ENCODE measurements at places on chromosomes 1 and 21.
A peak's percentile ranks its signal among the peaks of the same experiment; 100 is the strongest.

GRCh38 chr1:104266612-104267011 lies 516.9 kb downstream of the AMY1C start:
- no peak for DNase-seq

DNA sequence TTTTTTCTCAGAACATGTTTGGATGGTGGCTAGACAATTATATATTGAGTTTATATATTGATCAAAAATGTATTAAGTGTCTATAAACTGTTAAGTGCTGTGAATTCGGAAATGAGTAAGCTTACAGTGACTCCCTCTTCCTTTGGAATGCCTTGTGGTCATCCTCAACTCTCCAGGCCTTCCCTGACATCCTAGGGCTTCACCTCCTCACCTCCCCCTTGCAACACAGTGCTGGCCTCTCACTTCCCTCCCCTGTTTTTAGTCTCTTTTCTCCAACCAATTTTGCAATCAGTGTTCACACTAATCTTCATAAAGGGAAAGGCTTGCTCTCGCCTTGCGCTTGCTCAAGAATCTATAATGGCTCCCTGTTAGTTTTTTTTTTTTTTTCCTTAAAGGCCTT lies 95.1 kb upstream of the C1orf21 start:
- no peak for DNase-seq

GRCh38 chr1:90986953-90987352 lies 34.9 kb downstream of the ZNF644 start:
- DNase-seq, result no peak

DNA sequence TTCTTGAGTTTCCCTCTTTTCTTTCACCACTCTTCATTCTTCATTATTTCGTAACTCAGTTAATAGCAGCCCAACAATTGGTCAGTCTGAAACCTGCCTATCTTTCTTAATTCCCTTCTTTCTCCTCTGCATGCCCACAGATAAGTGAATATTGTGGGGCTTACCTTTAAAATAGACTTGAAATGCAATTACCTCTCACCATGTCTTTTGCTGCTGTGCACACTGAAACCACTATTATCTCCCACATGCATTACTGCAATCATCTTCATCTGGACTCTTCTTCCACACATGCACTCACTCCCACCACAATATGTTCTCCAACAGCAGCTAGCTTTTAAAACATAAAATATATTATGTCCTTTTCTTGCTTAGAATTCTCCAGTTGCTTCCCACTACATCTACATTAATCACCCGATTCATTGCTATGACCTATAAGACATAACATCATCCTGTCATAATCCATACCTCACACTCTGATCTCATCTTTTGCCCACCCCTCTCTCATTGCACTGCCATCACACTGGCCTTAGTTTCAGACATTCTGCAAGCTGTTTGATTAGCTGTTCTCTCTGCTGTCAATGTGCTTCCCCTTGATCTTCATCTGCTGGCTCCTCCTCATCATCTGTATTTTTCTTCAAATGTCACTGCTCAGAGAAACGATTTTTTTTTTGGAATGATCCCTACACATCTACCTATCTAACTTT lies 304.8 kb downstream of the PTPRC start:
- DNase-seq, result no peak

GRCh38 chr21:32307706-32308105 lies 9.1 kb downstream of the MRAP start:
- no peak for DNase-seq

DNA sequence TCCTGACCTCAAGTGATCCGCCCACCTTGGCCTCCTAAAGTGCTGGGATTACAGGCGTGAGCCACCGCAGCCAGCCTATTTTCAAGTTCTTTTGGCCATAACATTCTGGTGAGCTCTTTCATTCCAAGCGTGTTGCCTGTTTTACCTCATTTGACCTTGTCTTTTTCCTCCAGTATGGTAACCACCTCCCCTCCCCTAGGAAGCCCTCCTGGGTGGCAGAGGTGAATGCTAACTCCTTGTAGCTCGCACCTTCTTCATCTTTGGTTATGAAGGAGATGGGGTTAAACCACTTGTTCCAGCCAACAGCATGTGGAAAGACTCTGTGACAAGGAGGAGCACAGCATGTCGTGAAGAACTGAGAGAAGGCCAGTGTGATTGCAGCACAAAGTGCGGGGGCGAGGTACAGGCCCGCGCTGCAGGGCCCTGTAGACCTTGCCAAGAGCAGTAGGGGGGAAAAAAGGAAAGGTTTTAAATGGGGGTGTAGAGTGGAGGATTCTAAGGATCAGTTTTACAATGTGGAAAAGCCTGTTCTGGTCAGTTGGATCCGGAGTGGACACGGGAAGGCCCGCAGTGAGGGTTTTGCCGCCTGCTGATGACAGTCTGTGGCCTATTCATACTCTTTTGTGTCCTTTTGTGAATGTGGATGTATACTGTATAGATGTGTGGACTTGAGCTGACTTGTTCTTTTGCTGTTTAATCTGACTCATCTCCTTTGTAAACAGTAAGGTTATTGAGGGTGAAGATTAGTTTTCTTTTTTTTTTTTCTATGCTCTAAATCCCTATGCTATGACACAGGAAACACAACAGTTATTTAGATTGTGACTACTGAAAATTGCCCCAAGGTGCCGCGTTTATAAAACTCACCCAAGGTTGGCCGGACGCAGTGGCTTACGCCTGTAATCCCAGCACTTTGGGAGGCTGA lies 7.5 kb upstream of the ZNF436 start:
- no peak for DNase-seq

DNA sequence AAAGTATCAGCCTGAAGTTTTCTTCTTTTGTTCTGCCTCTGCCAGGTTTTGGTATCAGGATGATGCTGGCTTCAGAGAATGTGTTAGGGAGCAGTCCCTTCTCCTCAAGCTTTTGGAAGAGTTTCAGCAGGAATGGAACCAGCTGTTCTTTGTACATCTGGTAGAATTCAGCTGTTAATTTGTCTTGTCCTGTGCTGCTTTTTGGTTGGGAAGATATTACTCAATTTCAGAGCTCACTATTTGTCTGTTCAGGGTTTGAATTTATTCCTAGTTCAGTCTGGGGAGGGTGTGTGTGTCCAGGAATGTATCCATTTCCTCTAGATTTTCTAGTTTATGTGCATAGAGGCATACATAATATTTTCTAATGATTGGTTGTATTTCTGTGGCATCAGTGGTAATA lies 12.8 kb downstream of the ZNF678 start:
- DNase-seq, result no peak

- no peak for DNase-seq
Measured at GRCh38 chr1:5998906-5999301, 6.7 kb upstream of the NPHP4 start.

DNA sequence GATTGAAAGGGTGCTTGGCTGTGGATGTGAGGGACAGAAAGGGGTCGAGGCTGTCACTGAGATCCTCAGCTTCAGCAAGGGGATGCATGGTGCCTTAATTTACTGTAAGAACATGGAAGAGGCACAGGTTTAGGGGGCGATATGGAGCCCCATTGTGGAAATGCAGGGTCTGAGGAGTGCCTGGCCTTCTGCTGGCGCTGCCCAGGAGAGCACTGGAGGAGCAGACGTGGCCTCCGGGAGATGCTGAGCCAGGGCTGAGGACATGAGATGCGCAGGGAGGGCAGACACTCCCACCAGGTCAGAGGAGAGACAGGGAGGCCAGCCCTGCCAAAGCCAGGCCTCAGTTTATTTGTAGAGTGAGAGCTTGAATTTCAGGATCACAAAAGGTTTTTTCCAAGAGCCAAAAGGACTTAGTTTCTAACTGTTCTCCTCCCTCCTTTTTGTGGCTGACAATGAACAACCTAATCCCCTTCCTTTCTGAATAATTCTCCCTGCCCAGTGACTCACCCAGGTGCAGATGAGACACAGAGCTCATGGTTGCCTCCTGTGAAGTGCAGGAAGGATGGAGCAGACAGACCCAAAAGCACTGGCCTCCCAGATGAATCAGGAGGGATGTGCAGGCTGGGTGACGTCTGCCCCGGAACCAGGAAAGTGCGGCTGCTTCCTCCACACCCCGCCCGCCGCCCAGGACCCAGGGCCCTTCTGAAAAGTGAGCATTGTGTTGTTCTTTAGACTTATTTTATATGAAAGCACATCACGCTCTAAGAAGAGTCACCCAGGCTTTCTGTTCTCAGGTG lies 73.0 kb upstream of the TMPRSS2 start:
- no peak for DNase-seq

- DNase-seq, result no peak
Measured at GRCh38 chr1:101592845-101593244, 356.0 kb downstream of the S1PR1 start.

GRCh38 chr1:219537223-219537631 lies 75.7 kb downstream of the ZC3H11B start:
- no peak for DNase-seq

- DNase-seq, result no peak
Measured at GRCh38 chr21:44047996-44048560, 36.0 kb downstream of the TRAPPC10 start.

- DNase-seq, result no peak
Measured at GRCh38 chr1:200415789-200416593, 6.2 kb upstream of the ZNF281 start.

DNA sequence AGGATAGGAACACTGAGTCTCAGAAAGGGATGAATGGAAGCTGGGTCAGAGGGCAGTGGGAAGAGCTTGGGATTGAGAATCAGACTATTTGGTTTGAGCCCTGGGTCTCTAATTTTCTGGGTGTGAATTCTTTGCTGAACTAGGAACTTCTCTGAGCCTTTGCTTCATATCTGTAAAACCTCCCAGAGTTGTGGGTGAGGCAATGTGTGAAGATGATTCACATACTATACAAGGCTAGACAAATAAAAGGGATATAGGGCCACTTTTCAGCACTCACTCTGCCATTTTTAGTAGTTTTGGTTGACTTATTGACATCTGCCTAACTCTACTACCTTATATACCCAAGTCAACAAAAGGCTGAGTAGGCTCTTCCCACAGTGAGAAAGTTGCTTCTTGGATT lies 77.7 kb upstream of the JUN start:
- no peak for DNase-seq

DNA sequence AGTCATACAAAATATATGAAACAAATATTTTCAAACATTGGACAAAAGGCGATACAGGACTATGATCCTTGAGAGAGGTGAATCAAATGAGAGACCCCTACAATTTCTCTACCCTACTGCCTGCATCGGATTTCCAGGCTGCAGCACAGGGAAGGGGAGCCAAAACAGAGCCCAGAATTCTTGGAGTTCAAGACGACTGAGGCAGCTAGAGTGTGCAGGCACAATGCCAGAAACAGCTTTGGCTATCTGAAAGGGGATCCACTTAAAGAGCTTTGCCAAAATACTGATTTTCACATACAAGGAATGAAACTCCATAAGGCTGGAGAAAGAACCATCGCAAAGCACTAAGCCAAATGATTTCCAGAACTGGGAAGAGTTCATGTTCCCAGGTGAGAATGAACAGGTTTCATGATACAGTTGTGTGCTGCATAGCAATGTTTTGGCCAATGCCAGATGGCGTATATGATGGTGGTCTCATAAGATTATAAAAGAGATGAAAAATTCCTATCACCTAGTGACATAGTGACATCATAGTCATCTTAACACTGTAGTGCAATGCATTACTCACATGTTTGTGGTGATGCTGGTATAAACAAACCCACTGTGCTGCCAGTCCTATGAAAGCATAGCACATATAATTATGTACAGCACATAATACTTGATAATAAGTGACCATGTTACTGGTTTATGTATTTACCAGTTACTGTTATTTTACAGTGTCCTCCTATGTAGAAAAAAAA lies 77.5 kb downstream of the KCND3 start:
- DNase-seq, result no peak

DNA sequence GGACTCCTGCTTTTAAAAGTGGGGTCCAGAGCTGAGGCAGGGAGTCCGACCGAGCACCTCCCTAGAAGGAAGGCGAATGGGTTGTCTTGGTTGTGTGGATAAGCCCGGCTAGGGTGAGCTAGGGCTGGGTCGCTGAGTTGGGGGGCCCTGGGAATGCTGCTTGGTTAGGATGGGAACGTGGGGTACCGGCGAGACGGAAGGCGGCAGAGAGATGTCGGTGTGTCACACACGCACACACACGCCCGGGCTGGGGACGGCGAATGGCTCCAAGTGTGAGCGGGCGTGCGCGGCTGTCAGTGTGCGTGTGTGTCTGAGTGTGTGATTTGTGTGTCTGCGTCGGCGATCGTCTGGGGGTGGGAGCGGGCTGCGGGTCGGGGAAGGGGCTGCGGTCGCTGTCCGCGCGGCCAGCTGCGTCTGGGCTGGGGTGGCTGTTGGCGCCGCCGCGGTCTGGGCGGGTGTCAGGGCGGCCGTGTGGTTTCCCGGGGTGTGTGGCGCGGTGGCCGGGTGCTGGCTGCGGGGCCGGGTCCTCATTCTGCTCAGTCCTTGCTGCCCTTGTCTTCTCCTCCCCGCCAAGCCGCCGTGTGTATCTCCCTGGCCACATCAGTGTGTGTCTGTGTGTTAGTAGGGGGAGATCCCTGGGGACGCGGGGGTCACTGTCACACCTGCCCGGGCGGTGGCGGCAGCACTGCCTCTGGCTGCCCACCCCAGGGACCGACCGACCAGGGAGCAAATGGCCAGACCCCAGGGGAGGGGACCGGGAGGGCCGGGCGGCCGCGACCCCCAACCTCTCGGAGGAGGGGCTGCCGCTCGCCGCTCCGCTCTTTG lies 1.1 kb downstream of the EFNA3 start:
- DNase-seq, result no peak

GRCh38 chr1:180501865-180502360 lies 464 bp downstream of the ACBD6 start:
- DNase-seq, result no peak

- DNase-seq, result no peak
Measured at GRCh38 chr1:225849925-225850324, 32.3 kb downstream of the TMEM63A start.

GRCh38 chr1:37947364-37947763 lies 511 bp upstream of the INPP5B start:
- no peak for DNase-seq

GRCh38 chr1:34425785-34426184 lies 249.1 kb downstream of the C1orf94 start:
- no peak for DNase-seq

- DNase-seq, result peak; percentile 83
Measured at GRCh38 chr1:37514350-37515184, at the start of gene MEAF6. TSS of gene MEAF6 (minus strand) at chr1:37514766. CDS start at chr1:37514746, 20 bp downstream.

- DNase-seq, result peak; percentile 99
Measured at GRCh38 chr1:64493831-64494230, 23.9 kb downstream of the CACHD1 start.

- DNase-seq, result no peak
Measured at GRCh38 chr1:235947989-235948388, 81.3 kb upstream of the LYST start.

DNA sequence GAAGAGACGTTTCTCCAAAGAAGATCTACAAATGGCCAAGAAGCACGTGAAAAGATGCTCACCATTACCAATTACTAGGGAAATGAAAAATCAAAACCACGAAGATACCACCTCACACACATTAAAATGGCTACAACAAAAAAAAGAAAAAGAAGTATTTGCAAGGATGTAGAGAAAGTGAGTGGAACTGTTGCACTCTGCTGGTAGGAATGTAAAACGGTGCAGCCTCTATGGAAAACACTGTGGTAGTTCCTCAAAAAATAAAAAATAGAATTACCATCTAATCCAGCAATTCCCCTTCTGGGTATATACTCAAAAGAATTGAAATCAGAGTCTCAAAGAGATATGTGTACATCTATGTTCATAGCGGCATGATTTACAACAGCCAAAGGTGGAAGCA lies 115.4 kb upstream of the EDN2 start:
- no peak for DNase-seq

- DNase-seq, result no peak
Measured at GRCh38 chr21:37412603-37413360, 46.2 kb downstream of the DYRK1A start.

- DNase-seq, result peak; percentile 97
Measured at GRCh38 chr1:150162862-150163706, 13.4 kb downstream of the PLEKHO1 start.

GRCh38 chr1:31297277-31298247 lies 730 bp downstream of the ZCCHC17 start:
- DNase-seq, result no peak

Measured in NT2/D1 (cell line).